ENCODE measurements at places on chromosomes 1 and 21.

GRCh38 chr21:46636181-46636512 lies 673 bp downstream of the PRMT2 start:
- no peak for DNase-seq

- no peak for DNase-seq
These were observed 17.3 kb upstream of the TIPRL start for GRCh38 chr1:168161459-168161858.

GRCh38 chr1:96362623-96363022 lies 359.0 kb upstream of the PTBP2 start:
- DNase-seq, result no peak

DNA sequence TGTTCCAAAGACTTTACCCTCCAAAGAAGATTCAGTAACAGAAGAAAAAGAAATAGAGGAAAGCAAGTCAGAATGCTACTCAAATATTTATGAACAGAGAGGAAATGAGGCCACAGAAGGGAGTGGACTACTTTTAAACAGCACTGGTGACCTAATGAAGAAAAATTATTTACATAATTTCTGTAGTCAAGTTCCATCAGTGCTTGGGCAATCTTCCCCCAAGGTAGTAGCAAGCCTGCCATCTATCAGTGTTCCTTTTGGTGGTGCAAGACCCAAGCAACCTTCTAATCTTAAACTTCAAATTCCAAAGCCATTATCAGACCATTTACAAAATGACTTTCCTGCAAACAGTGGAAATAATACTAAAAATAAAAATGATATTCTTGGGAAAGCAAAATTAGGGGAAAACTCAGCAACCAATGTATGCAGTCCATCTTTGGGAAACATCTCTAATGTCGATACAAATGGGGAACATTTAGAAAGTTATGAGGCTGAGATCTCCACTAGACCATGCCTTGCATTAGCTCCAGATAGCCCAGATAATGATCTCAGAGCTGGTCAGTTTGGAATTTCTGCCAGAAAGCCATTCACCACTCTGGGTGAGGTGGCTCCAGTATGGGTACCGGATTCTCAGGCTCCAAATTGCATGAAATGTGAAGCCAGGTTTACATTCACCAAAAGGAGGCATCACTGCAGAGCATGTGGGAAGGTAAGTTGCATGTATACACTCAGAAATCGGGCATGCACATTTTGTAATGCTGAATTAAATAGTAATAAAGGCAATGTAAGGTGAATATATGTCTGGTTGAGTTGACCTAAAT lies 97.2 kb downstream of the ZFYVE9 start:
- DNase-seq, result no peak

GRCh38 chr1:27992276-27992675 lies 32.5 kb downstream of the XKR8 start:
- DNase-seq, result peak; percentile 60

DNA sequence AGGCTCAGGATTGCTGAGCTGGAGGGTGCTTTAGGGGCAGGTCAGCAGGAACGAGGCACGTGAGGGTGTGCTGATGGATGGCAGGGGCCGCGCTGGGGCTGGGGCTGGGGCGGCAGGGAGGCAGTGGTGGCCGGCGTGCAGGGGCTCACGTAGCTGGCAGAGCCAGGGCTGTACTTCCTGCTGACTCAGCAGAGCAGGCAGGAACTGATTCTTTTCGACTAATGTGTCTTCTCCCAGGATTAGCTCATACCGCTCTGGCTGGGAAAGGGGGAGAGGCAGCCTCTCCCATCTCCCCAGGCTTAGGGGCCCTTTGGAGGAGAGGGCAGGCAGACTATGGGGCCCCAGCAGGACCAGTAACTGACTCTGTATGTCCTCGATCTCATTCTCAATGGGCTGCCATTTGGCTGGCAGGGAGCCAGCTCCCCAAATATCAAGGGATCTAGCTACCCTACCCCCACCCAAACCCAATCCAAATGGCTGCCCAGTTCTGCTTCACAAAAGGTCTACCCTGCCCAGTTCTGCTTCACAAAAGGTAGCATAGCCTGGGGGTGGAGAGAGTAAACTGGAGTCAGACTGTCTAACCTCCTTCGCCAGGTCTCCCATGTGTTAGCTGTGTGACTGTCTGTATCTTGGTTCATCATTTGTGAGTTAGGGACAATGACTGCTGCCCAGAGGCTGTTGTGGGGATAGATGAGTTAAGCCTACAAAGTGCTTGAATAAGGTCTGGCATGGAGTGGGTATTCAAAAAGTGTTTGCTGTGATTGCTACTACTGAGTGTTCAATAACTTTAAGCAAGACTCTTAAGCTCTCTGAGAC lies 100.1 kb upstream of the SLC2A1 start:
- peak; percentile 35 for DNase-seq

DNA sequence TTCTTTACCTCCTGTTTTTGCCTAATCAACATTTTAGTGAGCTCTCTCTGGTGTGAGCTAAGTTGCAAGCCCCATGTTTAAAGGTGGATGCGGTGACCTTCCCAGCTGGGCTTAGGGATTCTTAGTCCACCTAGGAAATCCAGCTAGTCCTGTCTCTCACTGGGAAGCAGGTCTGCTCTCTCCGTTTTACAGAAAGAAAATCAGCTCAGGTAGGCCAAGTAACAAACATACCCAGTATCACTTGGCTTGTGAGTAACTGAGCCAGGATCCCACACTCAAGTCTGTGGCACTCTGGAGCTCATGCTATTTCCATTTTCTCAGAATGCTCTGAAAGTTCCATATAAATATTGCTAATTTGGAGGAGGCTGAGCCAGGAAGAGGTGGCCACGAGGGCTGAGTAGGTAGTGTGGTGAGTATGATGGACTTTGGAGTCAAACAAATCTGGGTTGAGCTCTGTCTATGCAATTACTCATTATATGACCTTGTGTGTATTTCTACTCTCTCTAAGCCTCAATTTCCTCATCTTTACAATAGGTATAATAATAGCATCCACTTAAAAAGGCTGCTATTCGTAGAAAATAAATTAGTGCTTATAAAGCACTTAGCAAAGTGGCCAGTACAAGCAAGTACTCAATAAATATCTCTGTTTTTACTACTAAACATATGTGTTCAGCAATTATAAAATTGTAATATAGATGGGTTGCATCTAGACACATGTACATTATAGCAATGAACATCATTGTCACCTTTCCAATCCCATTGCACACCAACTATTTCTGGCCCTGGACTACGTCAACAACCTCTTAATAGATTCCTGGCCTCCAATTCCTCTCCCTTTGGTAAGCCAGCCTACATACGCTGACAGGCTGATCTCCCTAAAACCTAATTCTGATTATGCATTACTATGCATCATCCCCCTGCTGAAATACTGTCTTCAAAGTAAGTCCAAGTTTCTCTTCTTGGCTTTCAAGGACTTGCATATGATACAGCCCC lies 32.7 kb upstream of the DHCR24 start:
- no peak for DNase-seq

GRCh38 chr1:160376525-160377131 lies 9.8 kb downstream of the NHLH1 start:
- peak; percentile 33 for DNase-seq

DNA sequence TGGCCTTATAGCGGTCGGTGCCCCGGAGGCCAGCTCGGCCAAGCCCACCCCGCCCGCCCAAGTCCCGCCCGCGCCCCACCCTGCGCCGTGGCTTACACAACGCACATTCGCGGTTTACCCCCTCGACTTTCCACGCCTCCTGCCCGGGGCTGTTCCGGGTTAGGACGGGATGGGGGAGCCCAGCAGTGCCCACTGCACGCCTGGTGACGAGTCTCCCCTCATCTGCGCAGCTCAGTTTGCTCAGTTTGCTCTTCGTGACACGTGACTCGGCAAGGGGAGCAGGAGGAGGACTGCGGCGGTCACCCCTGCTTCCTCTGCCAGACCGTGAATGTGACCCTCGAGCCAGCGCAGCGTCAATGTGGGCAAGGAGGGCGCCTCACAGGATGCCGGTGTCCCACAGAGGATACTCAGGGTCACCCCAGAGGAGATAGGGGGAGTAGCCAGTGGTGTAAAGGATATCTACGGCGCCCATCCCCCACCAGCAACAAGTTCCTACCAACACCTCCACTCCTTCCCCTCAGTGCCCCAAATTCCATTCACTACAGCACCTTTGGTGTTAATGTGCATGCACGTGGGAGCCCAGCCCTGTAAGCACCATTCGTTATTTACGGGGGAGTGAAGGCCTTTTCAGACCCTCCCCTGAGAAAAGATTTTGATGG lies 350 bp upstream of the S100A6 start:
- peak; percentile 90 for DNase-seq

DNA sequence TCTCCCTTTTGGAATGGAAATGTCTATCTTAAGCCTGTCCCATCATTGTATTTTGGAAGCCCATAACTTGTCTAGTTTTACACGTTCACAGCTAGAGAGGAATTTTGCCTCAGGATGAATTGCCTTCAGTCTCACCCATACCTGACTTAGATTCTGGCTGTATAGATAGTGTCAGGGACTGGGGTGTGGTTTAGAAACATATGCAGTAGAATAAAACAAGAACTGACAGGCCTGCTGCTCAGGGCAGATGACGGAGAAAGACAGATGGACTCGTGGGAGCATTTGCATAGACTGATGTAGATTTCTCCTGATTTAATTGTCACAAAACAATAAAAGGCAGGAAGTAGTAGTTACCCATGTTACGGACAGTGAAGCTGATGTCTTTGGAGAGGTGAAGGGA lies 166.7 kb downstream of the UCK2 start:
- no peak for DNase-seq

DNA sequence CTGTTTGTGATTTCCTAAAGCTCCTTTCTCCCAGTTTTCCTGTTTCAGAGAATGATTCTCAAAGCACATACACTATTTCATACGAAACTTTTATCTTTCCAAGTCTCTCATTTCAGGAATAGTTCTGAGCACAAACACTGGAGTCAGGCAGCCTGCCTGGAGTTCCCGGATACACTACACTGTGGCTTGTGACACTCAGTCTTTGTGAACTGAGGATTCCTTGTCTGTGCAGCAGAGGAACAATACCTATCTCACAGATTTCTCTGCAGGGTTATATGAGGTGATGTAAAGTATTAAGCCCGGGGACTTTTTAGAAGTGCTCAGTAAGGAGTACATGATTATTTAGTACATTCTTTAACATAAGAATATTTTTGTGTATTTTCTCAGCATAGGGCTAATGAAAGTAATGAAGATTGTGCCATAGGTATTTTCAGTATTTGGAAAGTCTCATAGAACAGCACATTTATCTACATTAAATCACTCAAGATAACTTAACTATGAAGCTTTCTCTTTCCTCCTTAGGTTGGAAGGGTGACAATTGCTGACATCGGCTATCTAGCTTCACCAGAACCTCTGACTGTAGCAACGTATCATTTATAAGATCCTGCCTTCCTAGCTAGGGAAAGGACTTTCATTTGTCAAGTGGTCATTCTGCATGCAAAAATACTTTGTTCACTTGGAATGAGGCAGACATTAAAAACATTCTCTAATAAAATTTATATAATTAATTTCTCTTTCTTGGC lies 12.9 kb downstream of the GBP2 start:
- DNase-seq, result no peak

GRCh38 chr1:59927213-59927612 lies 640 bp upstream of the CYP2J2 start:
- DNase-seq, result no peak

DNA sequence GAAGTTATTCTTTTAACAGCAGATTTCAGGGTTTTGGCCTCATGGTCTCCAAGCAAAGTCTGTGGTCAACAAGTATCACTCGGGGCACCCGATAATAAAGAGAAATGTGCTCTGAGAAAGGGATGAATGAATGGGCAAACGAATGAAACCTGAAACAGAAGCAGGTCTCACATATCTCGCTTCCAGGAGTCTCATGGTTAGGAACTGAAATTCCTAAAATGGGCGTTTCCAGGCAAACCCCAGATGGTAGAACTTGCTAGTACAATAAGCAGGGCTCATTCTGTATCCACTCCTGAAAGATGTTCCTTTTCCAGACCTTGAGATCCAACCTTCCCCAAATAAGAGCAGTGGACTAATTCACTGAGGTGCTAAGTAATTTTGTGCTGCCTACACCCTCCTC lies 87.2 kb downstream of the LAMC2 start:
- no peak for DNase-seq

- DNase-seq, result no peak
These were observed 4.1 kb upstream of the PLA2G2F start for GRCh38 chr1:20134995-20135394.

DNA sequence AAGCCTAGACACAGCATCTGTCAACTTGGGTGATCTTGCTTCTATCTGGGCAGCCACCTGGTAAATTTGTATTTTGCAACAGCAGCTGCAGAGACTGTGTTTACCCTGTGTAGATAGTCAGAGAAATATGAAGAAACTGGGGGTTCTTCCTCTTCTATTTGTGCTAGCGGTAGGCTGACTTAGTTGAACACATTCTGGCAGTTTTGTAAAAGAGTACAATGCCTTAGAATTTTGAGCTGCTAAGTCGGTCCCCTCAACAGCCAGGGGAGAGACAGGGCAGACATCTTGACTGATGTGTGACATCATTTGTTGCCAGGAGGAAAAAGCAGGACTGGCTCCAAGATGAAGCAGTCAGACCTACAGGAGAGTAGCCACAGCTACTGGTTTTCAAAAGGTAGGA lies 53.7 kb downstream of the KCNJ6 start:
- no peak for DNase-seq
